Activated naive CD4-positive, alpha-beta T cell treated with anti-CD3 and anti-CD28 coated beads, Interleukin-2, amount 50 U/mL, for 16 hours (primary cell): ENCODE measurements at places on chromosomes 1 and 21.

DNA sequence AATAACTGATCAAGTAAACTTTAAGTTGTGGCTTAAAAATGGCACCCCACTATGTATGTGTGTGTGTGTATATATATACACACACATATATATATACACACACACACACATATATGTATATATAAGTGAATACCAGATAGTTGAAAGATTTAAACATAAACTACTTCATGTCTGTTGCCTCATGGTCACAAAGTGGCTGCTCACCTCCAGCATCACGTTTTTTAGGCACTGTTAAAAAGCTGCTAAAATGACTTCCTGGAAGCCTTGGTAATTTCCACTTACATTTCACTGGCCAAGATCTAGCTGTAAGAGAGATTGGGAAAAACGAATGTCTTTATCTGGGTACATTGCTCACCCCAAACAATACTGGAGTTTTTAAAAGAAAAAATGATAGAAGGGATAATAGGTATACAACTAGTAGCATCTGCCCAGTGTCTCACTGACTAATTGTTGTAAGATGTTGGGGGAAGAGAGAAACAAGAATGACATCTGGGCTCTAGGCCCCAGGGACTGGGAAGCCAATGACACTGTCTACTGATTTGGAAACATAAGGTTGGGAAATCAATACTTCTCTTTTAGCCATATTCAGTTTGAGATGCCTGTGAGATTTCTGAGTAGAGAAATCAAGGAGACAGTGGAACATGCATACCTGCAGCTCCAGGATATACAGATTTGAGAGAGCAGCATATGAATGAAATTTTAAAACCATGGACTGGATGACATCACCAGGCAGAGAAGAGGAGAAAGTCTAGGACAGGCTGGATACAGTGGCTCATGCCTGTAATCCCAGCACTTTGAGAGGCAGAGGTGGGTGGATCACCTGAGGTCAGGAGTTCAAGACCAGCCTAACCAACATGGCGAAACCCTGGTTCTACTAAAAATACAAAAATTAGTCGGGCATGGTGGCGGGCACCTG, 42.8 kb downstream of the CLDN14 start:
- DNase-seq = no peak

DNA sequence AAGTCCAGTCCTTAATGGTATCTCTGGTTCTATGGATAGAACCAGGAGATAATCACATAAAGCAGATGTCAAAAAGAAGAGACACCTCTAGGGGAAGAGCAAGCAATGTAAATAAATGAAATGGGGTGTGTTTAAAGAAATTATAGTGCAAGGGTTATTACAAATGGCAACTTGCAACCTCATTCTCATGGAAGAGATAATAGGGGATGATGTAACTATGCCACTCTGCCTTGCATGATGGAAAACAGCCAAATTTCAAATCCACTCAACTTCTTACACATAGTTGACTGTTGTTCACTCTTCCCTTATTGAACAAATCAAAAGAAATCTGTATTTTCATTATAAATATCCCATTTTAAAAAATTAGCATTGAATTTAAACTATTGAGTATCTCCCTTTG, 274.0 kb upstream of the TMPRSS15 start:
- no peak for DNase-seq

GRCh38 chr21:34771512-34772028, 102.8 kb downstream of the CLIC6 start:
- no peak for DNase-seq

- no peak for DNase-seq
Observed at GRCh38 chr1:219130366-219130935, 43.2 kb upstream of the LYPLAL1 start.

DNA sequence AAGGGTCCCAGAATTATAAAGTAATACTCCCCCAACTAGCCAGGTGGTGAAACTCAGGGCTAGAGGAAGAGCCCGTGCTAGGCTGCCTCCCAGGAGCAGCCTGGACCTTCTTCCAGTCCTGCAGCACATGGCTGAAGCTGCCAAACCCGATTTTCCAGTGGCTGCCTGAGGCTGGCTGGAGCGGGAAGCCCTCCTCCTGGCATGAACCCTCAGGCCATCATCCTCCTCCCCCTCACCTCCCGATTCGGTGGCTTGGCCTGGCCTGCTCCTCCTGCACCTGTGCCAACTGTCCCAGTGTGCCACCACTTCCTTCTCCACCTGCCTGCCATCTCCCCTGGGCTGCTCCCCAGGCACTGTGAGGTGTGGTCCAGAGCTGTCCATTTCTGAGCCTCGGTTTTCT, 3.0 kb upstream of the TSPAN1 start:
- no peak for DNase-seq

DNA sequence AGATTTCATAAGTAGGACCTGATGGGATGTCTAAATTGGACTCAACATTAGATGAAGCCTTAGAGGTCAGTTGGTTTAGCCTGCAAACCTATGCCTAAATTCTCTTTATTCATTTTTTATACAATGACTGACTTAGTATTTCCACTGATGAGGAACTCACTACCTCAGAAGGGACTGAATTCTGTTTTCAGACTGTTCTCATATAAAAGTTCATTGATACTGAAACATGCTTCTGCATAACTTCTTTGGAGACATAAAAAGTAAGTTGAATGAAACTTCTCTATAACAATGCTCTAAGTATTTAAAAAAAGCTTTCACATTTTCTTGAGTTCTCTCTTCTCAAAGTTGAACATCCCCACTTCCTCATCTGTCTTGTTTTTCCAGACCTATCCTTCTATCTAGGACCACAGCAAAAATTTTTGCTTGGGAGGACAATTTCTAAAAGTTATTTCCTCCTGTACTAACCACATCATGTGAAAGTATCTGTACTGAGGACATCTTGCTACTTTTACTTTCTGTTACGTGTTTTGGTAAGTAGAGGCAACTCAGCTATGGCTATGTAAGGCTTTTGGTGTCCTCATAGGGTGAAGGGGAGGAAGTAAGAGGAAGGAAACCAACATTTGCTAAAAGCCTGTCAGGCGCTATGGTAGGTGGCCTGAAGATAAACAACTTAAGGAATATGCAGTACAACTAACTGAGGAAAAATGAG, 64.1 kb downstream of the USP24 start:
- DNase-seq = no peak

DNA sequence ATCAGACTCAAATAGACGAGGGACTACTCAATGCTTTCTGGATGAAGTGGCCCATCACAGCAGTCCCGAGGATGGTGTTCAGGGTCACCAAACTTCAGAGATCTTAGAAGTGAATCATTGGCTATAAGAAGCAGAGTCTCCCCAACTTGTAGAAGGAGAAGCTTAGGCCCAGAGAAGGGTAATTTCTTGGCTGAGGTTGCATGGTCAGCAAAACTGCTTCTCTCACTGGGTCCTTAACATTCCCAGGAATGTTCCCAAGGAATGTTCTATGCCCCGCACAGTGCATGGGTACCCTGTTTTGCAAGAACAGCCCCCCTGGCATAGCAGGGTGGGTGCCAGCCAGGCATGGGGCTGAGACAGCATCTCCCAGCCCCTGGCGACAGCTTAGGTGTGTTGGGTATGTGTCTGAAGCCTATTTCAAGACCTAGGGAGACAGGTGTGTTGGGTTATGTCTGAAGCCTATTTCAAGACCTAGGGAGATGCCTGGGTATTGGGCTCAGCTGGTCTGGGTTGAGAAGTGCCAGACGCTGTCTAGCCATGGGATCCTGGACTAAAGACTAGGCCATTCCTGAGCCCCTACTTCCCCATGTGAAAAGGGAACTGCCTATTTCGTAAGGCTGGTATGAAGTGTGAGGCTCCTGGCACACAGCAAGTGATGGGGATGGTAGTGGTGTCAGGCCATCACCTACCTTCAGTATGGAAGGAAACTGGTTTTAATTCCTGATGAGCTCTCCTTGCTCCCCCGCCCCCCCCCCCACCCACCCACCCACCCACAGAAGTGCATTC, 26.1 kb downstream of the PADI6 start:
- DNase-seq = no peak

DNA sequence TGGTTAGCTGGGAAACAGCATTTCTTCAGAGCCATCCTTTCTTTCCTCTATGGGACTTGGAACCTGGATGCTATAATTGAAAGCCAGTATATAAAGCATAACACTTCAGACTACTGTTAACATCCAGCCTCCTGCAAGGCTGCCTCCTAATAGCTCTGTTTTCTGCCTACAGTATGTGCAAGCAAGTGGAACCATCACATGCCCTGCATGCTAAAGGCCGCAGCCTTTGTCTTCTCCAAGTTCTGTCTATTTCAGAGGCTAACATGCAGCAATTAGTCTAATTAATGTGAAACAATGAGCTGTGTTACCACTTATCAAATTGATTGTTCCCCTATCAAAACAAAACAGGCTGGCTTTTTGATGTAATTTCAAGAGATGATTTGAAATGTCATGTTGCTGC, 82.7 kb upstream of the ESRRG start:
- no peak for DNase-seq

DNA sequence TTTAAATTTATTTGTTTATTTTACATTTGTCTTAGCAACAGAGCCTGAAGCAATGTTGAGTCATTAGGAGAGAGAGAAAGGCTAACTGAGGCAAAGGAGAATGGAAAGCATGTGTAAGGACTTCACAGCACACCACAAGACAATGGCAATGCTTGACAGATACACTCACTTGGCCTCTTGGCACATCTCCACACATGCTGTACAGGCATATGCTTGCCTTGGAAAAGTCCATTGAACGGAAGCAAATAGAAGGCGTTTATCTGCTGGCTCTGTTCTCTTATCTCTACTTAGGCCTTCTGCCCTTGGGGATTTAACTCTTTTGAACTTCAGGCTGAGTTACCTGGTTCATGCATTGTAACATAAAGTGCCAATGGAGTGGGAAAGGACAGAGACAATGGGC, 262.2 kb upstream of the POU3F1 start:
- DNase-seq = no peak

- no peak for DNase-seq
Observed at GRCh38 chr1:63799307-63799706, 25.5 kb downstream of the ROR1 start.

DNA sequence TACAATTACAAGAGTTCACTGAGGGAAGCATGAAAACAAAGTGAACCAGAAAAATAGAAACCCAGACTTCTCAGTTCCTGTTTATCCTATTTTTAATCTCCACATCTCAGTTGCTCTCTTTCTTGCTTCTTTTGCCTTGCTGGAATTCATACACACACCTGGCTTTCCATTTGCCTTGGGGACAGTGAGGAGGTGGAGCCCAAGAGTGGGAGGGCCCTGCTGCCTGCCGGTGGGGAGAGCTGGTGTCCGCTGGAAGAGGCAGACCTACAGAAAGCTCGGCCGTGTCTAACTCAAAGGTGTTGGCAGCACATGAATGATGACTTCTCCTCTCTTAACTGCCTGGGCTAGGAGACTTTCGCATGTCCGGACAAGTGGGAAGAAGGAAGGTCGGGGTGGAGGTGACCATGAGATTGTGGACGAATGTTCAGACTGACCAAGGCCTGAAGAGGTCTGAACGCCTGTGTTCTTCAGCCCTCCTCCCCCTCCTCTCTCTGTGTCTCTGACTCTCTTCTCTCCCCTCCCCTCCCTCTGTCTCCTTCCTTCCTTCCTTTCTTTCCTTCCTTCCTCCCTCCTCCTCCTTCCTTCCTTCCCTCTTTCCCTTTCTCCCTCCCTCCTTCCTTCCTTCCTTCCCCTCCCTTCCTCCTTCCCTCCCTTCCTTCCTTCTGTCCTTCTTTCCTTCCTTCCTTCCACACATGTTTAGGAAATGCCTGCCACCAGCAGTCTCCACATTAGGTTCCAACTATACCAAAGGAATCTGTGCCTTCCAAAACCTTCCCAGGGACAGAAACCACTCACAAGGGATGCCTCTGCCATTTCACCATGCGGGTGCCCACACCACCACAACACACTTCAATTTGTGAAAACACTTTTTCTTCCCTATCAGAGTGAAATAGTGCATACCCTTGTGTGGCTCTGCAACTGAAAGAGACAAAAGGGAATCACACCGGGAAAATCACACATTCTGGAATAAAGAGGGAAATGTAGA, 157.3 kb upstream of the RUNX1 start:
- DNase-seq = no peak

DNA sequence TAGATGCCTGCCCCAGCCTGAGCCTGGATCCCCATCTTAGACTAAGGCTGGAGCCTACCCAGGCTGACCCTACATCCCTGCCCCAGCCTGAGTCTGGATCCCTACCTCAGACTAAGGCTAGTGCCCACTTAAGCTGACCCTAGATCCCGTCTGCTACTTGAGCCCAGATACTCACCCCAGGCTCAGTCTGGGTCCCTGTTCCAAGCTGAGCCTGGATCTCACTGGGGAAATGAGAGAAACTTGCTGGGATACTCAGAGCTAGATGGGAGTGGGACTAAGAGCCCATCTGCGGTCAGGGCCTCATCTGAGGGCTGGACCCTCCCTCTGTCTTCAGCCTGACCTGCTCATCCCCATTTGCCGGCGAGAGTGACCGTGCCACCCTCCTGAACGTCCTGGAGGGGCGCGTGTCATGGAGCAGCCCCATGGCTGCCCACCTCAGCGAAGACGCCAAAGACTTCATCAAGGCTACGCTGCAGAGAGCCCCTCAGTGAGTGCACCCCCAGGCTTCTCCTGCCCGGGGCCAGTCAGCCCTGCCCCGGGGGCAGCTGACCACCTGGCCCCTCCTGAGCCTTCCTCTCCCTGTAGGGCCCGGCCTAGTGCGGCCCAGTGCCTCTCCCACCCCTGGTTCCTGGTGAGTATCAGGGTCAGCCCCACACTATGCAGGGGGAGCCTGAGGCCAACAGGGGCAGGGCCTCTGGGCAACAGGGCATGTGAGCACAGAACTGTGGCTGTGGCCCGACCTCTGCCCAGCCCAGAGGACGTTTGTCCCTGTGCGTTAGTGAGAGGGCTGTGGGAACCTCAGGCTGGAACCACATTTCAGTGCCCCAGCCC, 36.8 kb downstream of the TRIM11 start:
- DNase-seq = no peak

- no peak for DNase-seq
Observed at GRCh38 chr1:55868026-55868425, 652.9 kb upstream of the USP24 start.

- DNase-seq = no peak
Observed at GRCh38 chr1:107871259-107871658, 93.7 kb downstream of the VAV3 start.

GRCh38 chr1:115363171-115363570, 25.1 kb upstream of the NGF start:
- no peak for DNase-seq

DNA sequence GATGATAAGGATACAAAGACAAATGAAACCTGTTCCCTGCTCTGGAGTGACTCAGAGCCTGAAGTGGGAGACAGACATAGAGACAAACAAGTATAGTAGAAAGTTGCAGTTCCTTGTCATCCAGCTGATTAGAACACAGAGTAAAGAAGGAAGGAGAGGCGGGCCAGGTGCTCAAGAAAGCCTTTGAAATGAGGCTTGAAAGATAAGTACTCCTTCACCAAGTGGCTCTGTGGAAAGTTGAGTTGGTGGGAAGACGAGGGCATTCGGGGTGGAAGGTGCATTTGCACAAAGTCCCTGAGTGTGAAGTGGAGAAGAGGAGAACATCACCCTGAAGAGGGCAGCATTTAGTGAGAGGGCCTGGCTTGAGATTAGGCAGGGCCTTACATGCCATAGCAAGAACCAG, 17.0 kb downstream of the MARK1 start:
- no peak for DNase-seq
